ENCODE measurements at places on chromosomes 7 and 10. TPM values are rescaled to one million over a fixed set of nuclear protein-coding genes. Genes with fewer than 3 reads are reported as not detected.

The MAD1L1 gene
- total RNA-seq = 27.5 TPM

- DNase-seq = no peak
Observed at GRCh38 chr10:120941501-120941900, 90.3 kb downstream of the WDR11 start.

DNA sequence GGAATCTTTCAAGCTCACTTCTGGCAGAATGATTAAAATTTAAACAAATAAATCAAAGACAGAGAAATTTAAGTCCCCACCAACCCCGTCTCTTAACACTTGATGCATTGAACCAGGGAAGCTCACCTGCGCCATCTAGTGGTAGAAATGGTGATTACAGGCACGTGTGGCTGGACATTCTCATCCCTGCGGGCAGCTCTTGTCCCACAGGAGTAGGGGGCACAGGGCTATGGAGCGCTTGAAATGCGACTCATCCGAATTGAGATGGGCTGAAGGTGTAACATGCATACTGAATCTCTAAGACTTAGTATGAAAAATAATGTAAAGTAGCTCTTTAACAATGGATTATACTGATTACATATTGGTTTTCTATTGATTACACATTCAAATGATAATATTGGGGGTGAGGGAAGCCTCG is 24.8 kb upstream of the SLIT1 start:
- peak; percentile 94 for DNase-seq

GRCh38 chr10:29112827-29113615 is 175.8 kb upstream of the LYZL1 start:
- DNase-seq = no peak

DNA sequence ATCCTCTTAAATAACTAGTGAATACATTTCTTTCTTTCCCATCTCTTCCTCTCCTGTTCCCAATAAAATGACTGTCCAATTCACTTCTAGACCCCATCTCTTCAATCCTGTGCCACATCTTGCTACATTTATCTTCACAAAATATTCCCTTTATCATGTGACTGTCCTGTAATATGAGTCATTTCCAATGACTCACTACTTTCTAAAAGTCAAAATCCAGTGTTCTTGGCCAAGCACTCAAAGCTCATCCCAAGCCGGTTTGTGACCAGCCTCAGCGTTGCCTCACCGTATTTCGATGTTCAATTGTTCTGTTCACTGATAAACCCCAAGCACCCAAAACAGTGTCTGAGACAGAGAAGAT is 104.7 kb downstream of the PARD3 start:
- no peak for DNase-seq

The SPDYE6 gene
- not detected for total RNA-seq

DNA sequence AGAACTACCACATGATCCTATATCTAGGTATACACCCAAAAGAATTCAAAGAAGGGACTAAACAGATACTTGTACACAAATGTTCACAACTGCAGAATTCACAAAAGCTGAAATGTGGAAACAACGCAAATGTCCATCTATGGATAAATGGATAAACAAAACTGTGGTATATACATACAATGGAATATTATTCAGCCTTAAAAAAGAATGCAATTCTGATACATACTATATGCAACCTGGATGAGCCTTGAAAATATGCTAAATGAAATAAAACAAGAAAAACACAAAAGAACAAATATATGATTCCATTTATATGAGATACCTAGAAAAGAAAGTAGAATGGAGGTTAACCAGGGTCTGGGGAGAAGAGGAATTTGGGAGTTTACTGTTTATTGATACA is 7.2 kb downstream of the FAM133B start:
- DNase-seq = no peak

DNA sequence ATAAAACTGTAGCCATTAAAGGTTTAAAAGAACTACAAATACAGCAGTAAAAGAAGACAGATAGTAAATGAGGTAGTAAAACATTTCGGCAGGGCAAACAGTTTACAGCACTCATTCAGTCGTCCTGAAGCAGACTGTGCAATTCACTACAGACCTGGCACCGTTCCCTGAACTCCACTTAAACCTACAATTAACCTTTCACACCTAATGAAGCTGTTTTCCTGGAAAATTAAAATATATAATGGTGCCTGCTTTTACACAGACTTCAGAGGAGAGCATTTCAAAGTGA is 335.3 kb downstream of the GFRA1 start:
- no peak for DNase-seq

The SYT15B gene
- 1.2 TPM for total RNA-seq

DNA sequence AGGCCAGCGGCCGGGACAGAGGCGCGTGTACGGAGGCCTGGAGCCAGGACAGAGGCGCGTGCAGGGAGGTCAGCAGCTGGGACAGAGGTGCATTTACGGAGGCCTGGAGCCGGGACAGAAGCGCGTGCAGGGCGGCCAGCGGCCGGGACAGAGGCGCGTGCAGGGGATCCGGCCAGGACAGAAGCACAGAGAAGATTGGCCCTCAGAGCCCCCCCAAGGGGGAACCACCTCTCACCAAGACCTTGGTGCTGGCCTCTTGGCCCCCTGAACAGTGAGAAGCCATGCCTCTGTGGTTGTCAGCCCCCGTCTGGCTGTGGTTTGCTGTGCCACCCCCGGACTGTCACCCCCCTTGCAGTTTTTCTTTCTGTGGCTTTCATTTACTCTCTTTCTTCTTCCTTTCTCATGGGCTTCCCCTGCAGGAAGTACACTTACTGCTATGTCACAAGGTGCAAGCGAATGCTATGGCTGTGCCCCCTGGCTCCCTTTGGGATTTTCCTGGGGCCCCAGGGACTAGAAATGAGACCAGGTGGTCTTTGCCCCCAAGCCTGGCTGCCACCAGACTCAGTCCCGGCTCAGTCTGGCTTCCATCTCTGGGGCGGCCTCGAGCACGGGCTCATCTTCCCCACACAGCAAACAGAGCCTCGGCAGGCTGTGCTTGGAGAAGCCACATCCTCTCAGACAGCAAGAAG is 41.1 kb downstream of the INSIG1 start:
- no peak for DNase-seq

GRCh38 chr10:116147147-116147905 is 125.7 kb downstream of the GFRA1 start:
- no peak for DNase-seq

The EN2 gene
- 0.12 TPM for total RNA-seq

- DNase-seq = no peak
Observed at GRCh38 chr10:52216852-52217251, 97.2 kb upstream of the DKK1 start.

DNA sequence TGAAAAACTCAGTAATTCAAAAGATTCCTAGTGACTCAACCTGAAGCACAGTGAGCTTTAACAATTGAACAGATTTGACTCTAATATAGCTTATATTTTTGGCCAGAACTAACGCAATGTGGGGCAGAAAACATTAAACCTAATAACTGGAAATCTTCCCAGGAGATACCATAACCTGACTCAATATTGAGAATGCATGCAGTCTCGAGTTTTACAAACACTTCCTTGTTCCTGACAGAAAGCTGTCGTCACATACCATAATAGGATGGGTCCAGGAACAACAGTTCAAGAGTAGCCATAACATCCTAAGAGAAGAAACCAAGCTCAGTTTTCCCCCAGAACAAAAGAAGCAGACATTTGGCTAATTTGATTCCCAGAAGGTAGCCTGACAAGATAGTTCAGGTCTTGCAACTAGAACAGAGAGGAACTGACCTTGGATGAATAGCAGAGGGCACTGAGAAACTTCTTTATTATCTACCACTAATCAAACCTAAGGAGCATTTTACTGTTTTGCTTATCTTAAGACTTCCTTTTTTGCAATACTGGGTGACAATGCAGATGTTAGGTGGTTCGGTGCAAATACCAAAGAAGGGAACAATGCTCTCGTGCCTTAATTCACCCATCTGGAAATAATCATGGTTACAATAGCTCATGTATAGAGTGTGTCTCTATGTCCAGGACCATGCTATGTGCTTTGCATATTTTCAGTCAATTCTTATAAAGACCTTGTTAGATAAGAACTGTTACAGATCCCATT is 38.6 kb upstream of the ACSL5 start:
- DNase-seq = no peak

The RNF133 gene
- total RNA-seq = 1.7 TPM

DNA sequence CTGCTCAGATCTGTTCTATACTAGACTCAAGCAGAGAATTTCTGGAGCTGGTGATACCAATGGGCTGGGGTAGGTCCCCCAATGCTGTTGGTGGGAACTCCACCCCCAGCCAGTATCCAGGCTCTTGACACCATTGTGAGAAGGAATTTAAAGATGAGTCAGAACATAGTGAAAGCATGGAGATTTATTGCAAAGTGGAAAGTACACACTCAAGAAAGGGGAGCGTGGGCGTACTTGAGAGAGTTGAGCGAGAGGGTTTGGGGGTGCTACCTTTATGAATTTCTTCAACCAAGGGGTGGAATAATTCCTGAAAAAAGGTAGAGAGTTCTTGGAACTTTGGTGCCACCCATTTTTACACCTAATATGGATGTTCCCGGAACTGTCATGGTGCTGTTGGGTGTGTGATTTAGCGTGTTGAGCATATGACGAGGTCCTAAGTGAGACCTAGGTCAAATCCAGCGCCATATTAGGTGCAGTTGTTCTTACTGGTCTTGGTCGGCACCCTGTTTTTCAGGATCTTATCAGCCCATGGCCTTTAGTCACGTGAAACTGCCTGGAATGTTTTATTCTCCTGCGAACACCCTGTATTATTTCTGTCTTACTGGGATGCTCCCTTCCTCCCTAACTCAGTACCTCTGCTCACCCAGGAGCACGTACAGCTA is 122.0 kb upstream of the AHR start:
- DNase-seq = no peak

DNA sequence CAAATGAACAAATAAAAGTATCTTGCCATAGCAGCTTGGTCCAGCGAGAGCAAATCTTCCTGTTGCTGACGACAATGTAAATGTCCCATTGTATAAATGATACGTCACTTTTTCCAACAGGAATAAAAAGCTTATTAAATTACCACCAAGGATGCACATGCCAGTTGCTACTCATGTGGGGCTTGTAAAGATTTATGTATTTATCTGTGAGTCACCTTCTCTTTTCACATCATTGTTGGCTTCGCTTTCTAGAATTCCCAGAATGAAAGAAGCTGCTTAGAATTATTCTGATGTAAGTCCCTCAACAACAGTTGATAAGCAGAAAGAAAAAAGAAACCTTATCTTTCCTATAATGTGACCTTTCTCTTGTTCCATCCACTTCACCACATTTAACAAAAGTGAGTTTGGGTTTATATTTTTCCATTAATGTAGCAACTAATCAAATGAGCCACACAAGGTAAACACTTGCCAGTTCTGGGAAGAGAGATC is 22.4 kb downstream of the DNAJC12 start:
- no peak for DNase-seq

- DNase-seq = no peak
Observed at GRCh38 chr7:30285067-30285535, 704 bp downstream of the ZNRF2 start.
